ENCODE measurements at places on chromosomes 7 and 10. TPM values are rescaled to one million over a fixed set of nuclear protein-coding genes. Genes with fewer than 3 reads are reported as not detected.

Gene GFRA1
- not detected for polyA plus RNA-seq

Gene MET
- polyA plus RNA-seq: not detected

Gene HECW1
- polyA plus RNA-seq: not detected

Gene TMEM72
- polyA plus RNA-seq: not detected

Gene TECPR1
- 28.8 TPM for polyA plus RNA-seq

Gene EPHA1
- 0.80 TPM for polyA plus RNA-seq

Gene OGDHL
- not detected for polyA plus RNA-seq

Gene TRIM50
- not detected for polyA plus RNA-seq

Gene ASIC3
- polyA plus RNA-seq: not detected

All from IgD-negative memory B cell (primary cell).